ENCODE measurements at places on chromosomes 11 and 22.
A peak's percentile ranks its signal among the peaks of the same experiment; 100 is the strongest.

DNA sequence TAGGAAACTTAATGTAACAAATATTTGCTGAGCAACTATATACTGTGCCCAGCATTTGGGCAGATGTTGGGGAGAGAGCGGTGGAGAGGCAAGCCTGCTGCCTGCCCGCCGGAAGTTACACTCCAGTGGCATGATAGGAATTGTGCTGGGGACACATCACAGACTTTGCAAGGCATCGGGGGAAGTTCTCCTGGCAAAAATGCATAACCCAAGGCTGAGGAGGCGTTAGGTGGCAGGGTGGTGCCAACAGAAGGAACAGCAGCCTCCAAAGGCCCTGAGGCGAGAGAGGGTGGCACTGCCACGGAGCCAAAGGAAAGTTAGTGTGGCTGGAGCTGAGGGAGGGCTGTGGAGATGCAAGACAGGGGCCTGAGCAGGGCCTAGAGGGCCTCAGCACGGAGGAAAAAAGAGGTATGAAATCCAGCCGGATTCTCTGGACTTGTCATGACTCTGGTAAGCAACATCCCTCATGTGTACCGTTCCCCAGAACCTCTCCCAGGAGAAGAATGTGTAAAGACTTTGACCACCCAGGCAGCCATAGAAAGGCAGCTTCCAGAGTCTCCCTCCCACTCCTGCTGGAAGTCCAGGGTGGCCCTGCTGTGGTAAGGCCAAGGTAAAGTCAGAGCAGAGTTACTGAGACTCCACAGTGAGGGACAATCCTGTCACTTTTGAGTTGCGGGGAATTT is 76.1 kb upstream of the RAB1B start:
- DNase-seq: no peak

- no peak for DNase-seq
Observed at GRCh38 chr22:35542157-35542938, 1.7 kb downstream of the RASD2 start.

DNA sequence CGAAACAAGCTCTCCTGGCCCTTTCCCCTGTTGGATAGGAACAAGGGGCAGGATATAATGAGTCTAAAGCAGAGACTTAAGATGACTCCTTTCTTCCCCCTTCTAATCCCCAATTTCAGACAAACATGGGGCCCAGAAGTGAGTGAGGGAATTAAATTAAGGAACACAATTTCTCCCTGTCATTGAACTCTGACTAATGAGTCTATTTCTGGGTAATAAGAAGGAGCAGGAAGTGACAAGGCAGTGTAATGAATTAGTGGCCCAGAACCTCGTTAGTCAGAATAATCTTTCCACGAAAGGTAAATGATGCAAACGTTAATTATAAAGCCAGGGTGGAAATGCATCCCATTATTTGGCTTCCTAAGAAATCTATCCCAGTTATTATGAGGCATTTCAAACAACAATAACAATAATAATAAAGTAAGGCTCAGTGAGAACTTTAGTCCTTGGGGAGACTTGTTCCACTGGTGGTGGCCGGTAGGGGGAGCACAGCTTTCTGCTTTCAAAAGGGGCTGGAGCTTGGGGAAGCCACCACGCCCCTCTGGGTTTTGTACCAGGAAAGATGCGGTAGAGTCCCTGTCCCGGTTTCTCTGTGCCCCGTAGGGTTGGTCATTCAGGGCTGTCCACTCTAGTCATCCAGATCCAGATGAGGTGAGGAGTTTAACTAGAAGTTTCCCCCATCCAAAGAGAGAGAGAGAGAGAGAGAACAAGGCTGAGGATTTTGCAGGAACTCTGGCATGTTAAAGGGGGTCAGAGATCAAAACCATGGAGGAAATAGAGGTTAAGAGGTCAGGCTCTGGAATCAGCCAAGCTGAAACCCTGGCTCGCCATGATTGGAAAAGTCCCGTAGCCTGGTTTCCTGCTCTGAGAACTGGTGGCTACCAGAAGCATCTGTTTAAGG is 298.3 kb downstream of the NTM start:
- peak; percentile 46 for DNase-seq

DNA sequence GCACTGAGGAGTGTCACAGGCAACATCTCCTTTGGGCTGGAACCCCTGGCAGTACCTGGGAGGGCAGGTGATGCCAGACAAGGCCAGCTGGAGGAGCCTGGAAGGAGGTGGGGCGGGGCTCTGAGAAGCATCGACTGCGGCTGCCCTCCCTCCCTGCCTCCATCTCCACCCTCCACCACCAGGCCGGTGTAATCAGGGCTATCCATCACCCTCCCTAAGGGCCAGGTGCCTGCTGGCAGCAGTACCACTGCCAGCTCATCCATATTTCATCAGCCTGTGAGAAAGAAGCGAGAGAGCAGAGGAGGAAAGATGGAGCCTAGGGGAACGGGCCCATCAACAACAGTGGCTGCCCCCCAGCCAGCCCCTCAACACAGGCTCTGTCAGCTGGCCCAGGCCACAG is 51.4 kb upstream of the RASD2 start:
- no peak for DNase-seq

DNA sequence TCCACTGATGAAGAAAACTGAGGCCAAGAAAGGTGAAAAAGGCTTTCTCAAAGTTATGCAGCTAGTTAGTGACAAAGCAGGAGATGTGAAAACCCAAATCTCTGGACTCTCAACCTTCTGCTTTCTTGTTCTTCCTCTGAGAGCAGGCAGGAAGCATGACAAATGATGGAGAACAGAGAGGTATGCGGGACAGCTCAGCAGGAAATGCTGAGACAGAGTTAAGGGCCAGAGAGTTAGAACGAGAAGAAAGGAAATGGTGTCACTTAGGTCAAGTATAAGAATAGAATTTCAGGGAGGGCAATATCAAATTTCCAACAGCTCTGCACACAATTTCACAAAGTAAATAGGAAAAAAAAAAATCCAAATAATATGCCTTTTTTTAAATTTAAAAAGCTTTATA is 67.6 kb upstream of the ARHGAP42 start:
- DNase-seq: no peak

DNA sequence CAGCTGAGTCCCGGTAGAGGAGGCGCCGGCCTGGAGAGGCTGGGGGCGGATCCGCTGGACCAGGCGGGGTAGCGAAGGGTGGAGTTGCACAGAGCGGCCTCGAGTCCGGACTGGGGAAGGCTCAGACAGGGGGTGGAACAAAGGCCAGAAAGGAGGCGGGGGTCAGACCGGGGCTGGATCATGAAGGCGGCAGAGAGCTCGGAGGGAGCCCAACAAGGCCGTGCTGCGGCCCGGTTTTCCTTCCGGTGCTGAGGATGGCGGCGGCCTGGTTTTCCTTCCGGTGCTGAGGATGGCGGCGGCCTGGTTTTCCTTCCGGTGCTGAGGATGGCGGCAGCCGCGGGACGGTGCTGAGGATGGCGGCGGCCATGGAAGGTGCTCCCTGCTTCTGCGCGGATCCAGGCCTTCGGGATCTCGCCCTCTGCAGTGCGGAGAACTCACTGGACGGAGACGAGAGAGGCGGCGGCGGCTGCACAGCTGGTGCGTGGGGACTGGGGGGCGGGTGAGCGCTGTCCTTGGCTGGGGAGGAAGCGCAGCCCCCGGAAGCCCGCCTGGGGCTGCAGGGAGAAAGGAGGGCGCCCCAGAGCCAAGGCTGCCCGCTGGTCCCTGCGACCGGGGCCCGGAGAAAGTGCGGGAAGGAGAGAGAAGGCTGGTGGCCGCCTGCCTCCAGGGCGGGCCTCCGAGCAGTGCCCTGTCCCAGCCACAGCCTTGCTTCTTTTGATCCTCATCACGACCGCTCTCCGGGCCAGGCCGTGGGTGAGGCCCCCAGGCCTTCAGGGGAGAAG is 350.4 kb upstream of the B3GAT1 start:
- no peak for DNase-seq

DNA sequence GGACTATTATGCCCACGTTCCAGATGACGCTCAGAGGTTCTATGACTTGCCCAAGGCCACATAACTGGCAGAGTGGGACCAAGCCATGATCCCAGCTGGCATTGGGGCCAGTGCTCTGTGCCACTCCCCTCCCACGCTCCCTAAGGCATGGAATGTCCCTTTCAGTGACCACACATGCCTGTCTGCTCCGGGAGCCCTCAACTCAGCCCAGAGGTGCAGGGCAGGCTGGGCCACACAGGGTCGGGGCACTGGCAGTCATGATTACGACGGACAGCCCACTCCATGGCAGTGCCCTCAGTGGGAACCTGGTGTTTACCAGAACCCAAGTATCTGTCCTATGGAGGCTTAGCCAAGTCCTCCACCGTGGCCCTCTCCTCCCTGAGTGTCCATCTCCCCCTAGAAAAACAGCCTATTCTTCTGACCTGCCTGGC is 10.0 kb downstream of the RHBDD3 start:
- no peak for DNase-seq

DNA sequence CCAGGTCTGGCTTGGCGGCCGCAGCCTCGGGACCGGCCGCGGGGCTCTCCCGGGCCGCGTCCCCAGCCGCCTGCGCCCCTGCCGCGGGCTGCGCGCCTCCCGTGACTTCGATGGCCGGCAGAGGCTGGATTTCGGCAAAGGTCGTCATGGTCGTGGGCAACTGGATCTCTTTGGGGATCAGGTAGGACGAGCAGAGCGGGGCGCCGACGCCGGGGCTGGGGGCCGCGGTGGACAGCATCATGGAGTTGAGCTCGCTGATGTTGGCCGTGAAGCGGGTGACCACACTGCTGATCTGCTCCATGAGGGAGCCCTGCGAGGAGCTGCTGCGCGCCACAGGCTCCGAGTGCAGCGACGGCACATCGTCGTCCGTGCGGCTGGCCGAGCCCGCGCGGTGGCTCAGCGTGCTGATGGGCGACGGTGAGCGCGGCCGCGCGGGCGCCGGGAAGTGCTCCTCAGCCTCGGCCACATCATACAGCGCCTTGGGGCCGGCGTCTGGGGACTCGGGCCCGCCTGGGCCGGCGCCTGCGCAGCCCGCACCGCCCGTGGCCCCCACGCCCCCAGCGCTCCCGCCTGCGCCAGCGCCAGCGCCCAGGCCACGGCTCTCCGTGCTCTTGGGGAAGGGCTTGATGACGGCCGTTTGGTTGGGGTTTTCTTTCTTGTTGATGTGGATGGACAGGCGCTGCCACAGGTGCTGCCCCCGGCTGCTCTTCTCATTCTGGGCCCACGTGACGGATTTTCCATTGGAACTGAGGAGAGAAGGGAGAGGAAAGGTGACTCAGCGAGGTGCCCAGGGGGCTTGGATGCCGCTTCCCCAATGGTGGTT is 171.4 kb upstream of the CTSC start:
- no peak for DNase-seq

DNA sequence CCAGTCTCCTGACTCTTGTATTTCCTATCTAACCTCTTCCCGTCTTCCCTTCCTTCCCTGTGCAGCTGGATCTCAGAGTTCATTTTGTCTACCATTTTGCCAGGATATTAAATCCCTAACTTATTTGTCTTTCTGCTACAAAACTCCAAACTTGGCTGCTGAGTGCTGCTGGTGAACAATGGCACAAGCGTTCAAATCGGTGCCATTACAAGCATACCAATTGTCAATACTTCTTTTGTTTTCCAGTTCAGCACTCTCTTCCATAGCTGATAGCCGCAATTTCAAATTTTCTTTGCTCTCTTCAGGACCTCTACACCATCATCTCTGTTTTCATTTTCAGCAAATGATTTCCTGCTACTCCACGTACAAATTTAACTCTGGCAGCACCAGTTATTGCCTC is 13.4 kb downstream of the IL18 start:
- DNase-seq: no peak

DNA sequence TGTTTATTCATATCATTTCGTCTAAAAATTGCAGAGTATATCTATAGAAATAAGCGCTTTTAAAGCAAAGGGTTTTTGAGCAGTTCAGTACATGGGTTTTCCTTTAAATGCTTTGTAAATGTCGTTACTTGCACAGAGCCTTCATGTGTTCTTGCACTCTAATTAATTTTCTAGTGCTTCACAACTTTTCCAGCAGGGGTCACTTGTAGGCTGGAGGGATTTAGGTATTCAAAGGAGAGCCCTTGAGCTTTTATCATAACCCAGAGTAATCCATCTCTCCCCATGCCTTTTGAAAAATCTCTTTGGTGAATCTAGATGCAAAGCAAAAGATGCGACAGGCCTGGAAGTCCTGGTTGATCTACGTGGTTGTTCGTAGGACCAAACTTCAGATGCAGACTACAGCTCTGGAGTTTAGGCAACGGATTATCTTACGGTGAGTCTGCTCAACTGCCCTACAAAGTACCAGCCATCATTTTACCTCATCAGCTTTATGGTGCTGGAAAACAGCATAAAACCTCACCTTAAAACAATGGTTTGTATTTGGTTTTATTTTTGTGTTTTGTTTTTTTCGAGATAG is 60.4 kb downstream of the SFI1 start:
- DNase-seq: peak; percentile 6

DNA sequence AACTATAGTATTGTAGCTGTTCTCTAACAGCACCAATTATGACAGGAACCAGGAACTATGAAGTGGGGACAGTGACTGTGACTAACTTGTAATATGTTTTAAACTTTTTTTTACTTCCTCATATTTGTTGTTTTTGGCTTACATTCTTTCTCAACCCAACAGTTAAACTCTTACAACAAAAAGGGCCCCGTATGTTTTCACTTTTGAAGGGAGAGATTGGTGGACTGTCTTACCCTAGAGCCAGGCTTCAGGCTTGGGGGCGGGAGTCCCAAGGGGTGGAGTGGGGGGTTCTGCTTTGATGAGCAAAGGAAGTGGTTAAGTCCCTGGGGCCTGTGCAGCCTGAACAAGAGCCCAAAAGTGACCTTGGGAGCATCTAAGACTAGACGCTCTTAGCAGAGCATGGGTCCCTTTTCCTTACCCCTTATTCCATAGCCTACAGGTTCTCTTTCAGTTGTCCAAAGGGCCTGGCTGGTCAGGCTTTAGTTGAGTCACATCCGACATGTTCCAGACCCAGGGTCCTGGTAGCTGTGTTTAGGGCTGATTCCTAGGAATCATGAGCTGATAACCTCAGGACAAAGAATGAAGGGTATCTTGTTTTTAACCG is 38.8 kb downstream of the STIM1 start:
- no peak for DNase-seq

- no peak for DNase-seq
Observed at GRCh38 chr22:22921575-22921974, 34.0 kb downstream of the IGLL5 start.

DNA sequence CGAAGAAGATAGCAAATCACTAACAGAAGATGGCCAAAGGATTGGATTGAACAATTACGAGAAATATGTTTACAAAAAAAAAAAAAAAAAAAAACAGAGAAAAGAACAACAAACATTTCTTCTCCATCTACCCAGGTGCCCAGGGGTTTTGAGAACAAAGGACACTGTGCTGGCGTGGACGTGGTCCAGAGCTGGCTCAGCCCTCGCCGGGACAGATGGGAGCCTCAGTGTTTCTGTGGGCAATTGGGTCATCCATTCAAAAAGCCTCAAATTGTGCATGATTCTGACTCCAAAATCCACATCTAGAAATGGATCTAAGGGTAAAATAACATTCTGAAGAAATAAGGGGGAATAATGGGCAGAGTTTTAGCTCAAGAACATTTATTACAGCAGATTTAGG is 63.1 kb downstream of the DHCR7 start:
- no peak for DNase-seq

DNA sequence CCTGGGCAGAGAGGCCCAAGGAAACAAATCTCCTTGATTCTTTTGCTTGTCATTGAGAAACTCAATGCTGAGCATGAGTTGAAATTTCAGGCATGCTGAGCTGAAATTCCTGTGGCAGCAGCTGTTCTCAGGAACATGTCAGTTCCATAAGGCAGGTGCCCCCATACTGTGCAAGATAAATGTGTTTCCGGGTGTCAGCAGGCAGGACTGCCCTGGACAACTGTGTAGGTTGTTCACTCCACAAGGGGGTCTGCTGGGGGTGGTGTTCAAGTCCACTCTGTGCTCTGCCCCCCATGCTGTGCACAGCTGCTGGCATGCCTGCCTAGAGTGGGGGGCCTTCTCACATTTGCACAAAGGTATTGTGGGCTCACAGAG is 133.7 kb downstream of the CTTN start:
- DNase-seq: peak; percentile 77

GRCh38 chr11:117020869-117021564 is 77.2 kb downstream of the SIK3 start:
- DNase-seq: no peak

All from SJCRH30 (cell line).